Activated CD4-positive, alpha-beta T cell treated with anti-CD3 and anti-CD28 coated beads, Interleukin-2, Interleukin-6, amounts not matched to agents 100 ng/mL and 50 ng/mL, durations not matched to agents 16 hours and 8 hours (primary cell): ENCODE measurements at places on chromosomes 1 and 21.
A peak's percentile ranks its signal among the peaks of the same experiment; 100 is the strongest.

DNA sequence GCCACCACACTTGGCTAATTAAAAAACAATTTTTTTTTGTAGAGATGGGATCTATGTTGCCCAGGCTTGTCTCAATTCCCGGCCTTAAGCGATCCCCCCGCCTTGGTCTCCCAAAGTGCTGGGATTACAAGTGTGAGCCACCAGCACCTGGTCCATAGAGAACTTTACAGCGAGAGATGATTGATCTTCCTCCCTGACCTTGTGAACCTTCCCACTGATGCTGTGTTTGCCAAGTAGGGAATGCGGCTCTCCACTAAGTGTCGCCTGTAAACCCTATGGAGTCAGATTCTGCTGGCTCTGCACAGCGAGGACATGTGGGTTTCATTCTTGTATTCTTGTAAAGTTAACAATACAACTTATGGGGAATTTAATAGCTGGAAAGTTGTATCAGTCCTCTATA, 81.3 kb upstream of the LYST start:
- no peak for DNase-seq

- no peak for DNase-seq
These were observed 5.3 kb upstream of the ID3 start for GRCh38 chr1:23564529-23565122.

- DNase-seq = no peak
These were observed 1.2 kb upstream of the UBAP2L start for GRCh38 chr1:154219541-154219940.

DNA sequence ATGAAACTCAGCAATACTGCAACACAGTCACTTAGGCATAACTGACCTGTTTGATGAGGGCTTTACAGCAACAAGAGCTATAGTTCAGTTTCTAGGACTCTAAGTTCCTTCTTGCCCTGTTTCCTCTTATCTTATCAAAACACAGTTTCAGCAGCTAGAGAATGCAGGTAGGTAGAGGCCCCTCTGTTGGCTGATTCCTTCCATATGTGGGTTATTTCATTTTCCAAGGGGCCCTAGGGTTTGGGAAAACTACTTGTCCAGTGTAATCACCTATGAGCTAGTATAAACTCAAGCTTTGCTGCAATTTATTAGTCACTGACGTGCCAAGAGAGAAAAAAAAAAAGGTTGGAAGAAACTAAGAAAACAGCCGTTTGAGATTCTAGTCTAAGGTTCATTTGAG, 607.7 kb upstream of the USP24 start:
- DNase-seq = no peak

DNA sequence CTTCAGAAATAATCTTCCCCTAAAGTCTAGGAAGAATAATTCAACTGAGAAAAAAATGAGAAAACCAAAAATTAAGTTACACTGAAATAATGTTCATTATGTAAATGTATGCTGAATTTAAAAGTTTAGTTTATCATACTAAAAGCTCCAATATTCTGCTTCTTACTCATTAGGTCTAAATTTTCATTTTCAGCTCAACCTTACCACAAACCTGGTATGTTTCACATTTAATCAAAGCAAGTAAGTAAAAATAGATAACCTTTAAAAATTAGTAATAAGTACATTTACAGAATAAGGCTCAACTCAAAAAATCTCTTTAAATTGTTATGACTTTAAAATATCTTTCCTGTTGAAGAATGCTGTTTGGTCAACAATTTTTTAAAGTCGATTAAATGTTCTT, 15.0 kb downstream of the BTG3 start:
- DNase-seq = no peak

- DNase-seq = peak; percentile 28
These were observed 32.8 kb upstream of the DNASE2B start for GRCh38 chr1:84365225-84366221.

GRCh38 chr1:22932803-22933470, 39.7 kb downstream of the LACTBL1 start:
- no peak for DNase-seq

DNA sequence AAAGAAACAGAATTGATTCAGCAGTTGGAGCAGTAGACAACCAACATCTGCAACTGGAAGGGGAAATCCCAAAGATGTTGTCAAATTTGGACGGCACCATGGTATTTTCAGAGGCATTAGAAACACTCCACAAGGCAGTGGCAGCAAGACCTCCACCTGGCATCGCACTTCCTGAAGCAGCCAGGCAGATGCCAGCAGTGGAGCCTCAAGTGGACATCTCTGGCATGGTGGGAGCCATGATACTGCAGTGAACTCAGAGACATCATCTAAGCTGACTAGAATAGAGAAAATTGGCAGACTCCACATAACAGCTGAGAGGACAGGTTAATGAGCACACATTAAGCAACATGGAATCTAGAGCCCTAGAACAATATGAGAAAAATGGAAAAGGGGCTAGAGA, 33.9 kb upstream of the RGS8 start:
- DNase-seq = no peak

DNA sequence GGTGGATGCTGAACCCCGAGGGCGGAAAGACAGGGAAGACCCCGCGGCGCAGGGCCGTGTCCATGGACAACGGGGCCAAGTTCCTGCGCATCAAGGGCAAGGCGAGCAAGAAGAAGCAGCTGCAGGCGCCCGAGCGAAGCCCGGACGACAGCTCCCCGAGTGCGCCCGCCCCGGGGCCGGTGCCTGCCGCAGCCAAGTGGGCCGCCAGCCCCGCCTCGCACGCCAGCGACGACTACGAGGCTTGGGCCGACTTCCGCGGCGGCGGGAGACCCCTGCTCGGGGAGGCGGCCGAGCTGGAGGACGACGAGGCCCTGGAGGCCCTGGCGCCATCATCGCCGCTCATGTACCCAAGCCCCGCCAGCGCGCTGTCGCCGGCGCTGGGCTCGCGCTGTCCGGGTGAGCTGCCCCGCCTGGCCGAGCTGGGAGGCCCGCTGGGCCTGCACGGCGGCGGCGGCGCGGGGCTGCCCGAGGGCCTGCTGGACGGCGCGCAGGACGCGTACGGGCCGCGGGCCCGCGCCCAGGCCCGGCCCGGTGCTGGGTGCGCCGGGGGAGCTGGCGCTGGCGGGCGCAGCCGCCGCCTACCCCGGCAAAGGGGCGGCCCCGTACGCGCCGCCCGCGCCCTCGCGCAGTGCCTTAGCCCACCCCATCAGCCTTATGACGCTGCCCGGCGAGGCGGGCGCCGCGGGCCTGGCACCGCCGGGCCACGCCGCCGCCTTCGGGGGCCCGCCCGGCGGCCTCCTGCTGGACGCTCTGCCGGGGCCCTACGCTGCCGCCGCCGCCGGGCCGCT, 20.7 kb downstream of the FOXO6 start:
- no peak for DNase-seq

- no peak for DNase-seq
These were observed 1.3 kb upstream of the RCC2 start for GRCh38 chr1:17440827-17441168.

GRCh38 chr1:16013220-16013907, 4.5 kb downstream of the HSPB7 start:
- DNase-seq = peak; percentile 22

DNA sequence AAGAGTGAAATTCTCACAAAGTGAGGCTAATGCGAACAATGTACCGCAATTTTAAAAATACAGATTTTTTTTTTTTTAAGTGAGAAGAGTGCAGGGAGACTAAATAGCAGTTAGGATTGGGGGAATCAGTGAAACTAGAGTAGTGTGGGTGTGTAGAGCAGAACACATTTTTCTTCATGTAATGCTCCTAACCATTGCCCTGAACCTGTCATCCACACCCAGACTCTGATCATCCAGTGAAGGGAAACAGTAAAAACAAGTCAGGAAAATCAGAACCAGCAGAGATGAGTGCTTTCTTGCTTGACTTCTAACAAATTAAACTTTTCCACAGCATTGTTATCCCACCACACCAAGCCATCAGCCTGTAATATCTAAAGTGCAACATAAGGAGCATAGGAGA, 9.1 kb downstream of the CADM3 start:
- no peak for DNase-seq

GRCh38 chr1:10252508-10252907, 42.1 kb downstream of the KIF1B start:
- no peak for DNase-seq

- no peak for DNase-seq
These were observed 46.6 kb downstream of the CRB1 start for GRCh38 chr1:197314682-197315081.

DNA sequence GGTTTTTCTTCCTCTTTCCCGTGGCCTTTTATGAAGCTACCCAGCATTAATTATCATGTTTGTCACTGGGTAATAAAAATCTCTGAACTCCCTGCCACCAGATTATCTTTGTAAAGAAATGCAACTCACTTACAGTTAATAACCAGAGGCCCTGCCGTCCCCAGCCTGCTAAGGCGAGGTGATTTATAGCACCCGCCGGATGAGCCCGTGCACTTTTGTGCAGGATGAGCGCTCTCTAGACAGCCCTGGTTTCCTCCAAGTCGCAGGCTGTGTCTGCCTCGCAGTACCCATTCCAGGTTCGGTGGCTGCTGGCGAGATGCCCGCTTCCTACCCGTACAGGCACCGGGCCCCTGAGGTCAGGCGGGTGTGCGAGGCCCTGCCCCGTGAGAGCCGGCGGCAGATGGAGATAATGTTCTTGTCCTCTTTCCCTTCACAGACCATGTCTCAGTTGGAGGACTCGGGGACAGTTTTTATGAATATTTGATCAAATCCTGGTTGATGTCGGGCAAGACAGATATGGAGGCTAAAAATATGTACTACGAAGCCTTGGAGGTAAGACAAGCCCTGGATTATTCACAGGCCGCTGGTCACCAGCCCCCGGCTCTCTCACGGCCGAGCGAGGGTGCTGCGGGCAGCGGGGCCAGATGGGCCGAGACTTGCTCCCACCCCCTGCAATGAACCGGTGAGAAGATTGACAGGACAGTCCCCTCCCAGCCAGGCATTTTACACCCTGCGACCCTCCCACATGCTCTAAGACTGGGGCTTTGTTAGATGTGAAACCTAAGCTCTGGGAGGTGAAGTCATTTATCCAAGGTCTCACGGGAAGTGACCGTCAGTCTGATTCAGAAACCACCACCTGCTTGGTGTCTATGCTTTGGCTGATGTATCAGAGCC, 28.5 kb upstream of the SELENON start:
- no peak for DNase-seq

GRCh38 chr1:115160728-115161127, 71.4 kb upstream of the TSPAN2 start:
- no peak for DNase-seq

DNA sequence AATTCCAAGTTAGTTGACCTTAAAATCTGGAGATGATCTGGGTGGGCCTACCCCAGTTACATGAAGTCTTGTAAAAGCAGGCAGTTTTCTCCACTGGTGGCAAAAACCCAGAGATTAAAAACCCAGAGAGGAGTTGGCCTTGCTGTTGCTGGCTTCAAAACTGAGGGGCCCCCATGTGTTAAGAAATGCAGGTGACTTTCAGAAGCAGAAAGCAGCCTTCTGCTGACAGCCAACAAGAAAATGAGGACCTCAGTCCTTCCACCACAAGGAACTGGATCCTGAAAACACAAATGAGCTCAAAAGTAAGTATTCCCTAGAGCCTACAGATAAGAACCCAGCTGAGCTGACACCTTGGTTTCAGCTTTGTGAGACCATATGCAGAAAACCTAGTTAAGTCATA, 343.7 kb upstream of the ZRANB2 start:
- no peak for DNase-seq

DNA sequence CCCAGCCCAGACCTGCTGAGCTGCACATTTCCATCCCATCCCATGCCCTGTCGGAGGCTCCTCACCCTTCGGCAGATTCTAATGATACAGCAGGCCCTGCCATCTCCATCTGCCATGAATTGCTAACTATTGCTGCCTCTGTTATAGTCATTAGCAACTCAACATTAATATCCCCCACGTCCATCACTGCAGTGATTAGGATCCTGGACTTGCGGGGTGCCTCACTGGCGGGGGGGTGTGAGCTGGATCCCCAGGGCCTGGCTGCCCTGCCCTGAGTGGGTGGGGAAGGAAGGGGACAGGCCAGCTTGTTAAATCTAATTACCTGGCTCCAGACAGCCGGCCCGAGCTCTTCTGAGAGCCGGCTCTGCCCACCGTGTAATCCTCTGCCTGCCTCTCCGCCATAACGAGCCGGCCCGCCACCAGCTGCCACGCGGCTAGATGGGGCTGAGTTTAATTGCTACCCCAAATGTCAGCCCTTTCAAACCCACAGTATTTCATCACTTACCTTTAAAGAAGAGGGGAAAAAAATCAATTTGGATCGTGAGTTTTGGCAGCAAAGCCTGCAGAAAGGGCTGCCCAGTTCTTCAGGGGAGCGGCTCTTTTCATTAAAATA, 227.3 kb upstream of the CSF3R start:
- DNase-seq = no peak

DNA sequence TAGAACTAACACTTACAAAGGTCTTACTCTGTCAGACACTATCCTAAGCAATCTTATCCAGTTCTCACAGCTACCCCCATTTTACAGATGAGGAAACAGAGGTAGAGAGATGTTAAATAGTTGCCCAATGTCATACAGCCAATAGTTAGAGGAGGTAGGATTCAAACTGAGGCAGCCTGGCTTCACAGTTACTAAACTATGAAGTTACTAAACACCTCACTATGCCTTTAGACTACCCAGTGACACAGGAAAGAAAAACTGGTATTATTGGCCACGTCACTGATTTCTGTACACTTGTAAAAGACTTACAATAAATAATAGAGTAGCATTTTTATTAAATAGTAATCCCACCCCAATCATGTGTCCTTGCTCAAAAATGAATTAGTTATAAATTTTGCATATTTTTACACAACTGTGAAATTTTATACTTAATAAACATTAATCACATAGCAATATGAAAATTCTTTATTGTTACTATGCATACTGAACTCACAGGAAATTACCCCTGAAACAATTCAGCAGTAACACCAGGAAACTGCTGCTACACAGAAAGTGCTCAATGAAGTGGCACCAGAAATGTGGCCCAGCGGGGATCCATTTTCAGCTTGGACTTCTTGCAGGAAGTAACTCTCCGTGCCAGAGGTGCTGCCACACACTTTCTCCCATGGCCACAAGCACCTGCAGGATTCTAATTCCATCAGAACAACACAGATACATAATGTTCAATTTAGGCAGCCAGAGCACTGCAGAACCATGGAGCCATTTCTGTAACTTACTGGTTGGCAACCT, 69.4 kb downstream of the VAV3 start:
- DNase-seq = no peak

- peak; percentile 89 for DNase-seq
These were observed 12.1 kb upstream of the GJB5 start for GRCh38 chr1:34742667-34743270.

DNA sequence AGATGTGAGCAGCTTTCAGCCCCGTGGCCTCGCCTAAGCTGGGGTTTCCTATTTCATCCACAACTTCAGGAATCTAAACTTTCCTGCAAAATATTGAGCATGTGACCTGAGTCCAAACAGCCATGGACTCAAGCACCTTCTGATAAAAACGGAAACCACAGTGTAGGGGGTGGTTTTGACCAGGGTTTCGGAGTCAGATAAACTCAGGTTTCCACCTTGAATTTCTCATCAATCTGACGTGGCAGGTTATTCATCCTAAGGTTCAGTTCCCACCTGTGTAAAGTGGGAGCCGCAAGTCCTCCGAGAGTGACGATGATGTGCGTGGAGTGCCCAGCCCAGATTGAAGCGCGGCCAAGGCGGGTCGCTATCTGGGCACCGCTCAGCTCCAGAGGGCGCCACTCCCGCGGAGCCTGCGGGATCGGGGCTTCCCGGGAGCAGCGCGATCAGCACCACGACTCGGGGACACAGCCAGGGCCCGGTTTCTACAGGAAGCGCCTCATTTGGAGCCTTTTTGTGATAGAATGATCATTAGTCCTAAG, 871 bp upstream of the ETS2 start:
- peak; percentile 61 for DNase-seq

GRCh38 chr1:169623132-169623926, 6.6 kb downstream of the SELP start:
- DNase-seq = no peak
